Stimulated activated CD8-positive, alpha-beta memory T cell treated with anti-CD3 and anti-CD28 coated beads, Interleukin-15, amount 100 ng/mL, for 4 hours (primary cell): ENCODE measurements at places on chromosomes 5 and 9.

DNA sequence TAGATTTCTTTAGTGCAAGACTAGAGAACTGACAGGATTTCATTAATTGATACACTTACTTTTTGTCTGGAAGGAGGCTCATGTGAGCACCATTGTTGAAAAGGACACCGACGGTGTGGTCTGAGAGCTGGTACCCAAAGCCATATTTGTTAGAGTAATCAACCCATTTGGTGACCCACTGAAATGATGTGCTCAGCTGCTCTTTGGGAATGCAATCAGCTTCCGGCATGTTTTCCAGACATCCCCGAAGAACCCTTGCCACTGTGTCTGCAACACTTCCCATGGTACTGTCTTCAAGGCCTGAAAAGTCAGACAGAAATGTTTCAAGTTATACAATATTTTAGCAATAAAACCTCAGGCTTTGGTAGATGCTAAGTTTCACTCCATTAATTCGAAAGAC lies 4.4 kb downstream of the PLK2 start:
- no peak for DNase-seq

- DNase-seq, result no peak
These were observed 32.8 kb upstream of the ZSWIM6 start for GRCh38 chr5:61299261-61299681.

DNA sequence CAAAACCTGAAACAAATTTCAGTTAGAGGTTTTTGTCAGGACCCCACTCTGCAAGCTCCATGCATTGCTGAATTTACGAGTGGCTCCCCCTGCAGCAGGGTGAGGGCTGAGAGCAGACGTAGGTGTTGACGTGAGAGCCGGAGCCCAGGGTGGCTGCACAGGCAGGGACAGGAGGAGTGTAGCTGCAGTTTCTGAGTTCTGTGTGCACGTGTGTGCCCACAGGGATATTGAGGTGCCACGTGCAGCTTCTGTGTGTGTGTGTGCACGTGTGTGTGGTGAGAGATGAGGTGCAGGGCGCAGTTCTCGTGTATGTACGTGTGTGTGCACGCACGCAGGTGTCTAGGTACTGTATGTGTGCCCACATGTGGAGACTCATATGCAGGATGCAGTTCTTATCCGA lies 14.6 kb downstream of the PLEKHG4B start:
- DNase-seq, result no peak

DNA sequence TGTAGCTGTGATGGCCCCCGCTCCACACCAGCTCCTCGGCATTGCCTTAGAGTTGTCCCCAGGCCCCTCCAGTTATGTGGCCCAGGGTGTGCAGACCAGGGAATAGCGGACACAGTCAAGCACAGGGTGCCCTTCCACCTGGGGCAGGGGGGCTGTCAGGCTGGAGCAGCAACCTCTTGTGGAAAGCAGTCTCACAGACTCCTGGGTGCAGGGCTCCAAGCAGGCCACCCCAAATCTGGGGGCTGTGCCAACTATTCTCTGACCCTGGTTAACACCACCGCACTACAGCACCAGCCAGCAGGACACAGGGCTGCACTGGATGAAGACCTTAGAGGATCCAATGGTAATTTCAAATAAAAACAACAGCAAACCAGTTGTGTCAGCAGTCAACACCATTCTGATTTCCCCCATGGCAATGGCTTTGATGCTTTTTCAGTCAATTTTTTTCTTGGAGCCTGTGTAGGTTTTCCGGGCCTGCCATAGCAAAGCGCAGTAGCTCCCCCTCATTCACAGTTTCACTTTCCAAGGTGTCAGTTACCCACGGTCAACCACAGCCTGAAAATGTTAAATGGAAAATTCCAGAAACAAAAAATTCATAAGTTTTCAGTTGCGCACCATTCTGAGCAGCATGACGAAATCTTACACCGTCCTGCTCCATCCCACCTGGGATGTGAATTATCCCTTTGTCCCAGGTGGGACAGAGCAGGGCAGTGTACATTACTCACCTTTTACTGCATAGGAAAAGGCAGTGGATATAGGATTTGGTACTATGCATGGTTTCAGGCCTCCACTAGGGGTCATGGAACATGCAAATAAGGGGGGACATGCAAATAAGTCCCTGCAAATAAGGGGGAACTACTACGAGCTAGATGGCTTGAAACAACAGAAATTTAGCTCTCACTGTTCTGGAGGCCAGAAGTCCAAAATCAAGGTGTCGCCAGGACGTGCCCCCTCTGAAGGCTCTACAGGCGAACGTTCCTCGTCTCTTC lies 49.0 kb downstream of the C5orf15 start:
- no peak for DNase-seq

GRCh38 chr5:137566780-137567179 lies 67.7 kb upstream of the SPOCK1 start:
- no peak for DNase-seq

DNA sequence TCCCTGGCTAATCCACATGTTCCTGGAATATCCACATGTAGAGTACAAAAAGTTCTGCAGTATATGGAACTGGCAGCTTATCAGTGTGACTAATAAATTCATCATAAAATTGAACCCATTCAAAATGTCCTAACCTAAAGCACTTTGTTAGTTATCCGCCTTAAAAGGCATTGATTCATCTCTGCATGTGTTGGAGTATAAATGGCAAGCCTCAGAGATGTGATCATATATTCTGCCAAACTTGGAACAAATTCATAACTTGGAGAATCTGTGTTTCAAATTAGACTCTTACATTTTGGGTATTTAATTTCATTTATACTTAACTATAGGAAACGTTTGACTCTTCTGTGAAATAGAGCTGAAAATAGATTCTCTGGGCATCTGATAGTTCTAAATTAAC lies 25.2 kb upstream of the NREP start:
- DNase-seq, result no peak

DNA sequence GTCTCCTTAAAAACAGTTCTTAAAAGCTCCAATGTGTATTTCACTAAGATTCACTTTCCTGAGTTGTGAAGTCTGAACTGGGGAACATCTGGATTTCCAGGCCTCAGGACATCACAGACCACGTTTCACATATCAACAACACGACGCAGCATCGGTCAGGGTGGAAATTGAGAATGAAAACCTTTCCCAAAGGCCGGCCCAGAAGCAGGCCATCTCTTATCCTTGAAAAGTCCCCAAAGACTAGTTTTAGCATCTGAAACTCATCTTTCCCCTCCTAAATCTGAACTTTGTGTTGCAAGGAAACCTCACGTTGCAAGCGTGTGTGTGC lies 96.4 kb upstream of the COL5A1 start:
- DNase-seq, result no peak

GRCh38 chr5:130425424-130425823 lies 521.2 kb downstream of the CHSY3 start:
- no peak for DNase-seq

GRCh38 chr9:96867079-96867804 lies 12.9 kb upstream of the ZNF782 start:
- no peak for DNase-seq

GRCh38 chr5:102865171-102865509 lies 110.0 kb downstream of the PAM start:
- DNase-seq, result no peak

- DNase-seq, result no peak
These were observed 26.3 kb downstream of the SPATA31C1 start for GRCh38 chr9:87944096-87944495.

GRCh38 chr9:133679056-133679455 lies 42.9 kb downstream of the DBH start:
- no peak for DNase-seq

DNA sequence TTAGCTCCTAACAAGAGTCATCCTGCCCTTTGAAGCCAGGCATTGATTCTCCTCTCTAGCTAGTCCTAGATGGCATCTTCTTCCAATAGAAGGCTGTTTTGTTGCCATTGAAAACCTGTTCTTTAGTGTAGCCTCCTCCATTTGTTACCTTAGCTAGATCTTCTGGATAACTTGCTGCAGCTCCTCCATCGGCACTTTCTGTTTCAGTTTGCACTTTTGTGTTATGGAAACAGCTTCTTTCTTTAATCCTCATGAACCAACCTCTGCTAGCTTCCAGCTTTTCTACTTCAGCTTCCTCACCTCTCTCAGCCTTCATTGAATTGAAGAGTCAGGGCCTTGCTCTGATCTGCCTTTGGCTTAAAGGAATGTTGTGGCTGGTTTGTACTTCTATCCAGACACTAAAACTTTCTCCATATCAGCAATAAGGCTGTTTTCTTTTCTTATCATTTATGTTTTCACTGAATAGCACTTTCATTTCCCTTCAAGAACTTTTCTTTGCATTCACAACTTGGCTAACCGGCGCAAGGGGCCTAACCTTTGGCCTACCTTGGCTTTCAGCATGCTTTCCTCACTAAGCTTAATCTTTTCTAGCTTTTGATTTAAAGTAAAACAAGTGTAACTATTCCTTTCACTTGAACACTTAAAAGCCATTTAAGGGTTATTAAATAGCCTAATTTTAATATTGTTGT lies 166.5 kb upstream of the SLC12A2 start:
- no peak for DNase-seq
